Thoracic aorta (tissue), 2 donors: ENCODE measurements at places on chromosomes 7 and 10. TPM values are rescaled to one million over a fixed set of nuclear protein-coding genes. Genes with fewer than 3 reads are reported as not detected.

DNA sequence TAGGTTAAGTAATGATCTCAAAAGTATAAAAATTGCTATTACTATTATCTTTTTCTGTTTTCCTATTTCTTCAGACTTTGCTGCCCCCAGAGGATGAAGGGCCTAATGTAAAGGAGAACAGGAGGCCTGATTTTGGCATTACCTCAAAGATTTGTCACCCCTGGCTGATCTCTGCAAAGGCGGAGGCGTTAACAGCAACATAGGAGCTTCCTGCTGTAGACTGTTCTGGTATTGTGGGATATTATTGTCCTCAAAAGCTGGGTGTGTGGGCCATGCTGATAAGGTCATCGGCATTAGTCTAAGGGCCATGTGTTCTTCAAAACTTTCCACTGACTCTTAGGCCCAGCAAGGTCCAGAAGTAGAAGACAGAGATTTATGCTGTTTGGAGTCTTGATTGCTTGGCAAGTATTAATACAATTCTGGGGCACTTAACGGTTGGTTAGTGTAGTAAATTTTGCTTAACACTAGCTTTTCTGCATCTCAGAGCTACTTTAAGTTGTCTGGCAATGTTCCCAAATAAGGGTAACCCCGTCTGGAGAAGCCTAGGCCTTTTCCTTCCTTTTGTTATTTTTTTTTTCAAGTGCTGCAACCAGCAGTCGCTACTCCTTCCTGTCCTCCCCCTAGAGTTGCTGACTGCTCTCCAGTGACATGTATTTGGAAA, 14.0 kb upstream of the ENTPD1 start:
- peaks cover 26% of the 10 kb centered on the region for H3K4me1 ChIP-seq
- H3K36me3 ChIP-seq, result no peaks in the 10 kb centered on the region
- no peaks in the 10 kb centered on the region for H3K27me3 ChIP-seq
- H3K4me3 ChIP-seq, result peak overlapping the region; percentile 30
- peak overlapping the region; percentile 38 for H3K27ac ChIP-seq

DNA sequence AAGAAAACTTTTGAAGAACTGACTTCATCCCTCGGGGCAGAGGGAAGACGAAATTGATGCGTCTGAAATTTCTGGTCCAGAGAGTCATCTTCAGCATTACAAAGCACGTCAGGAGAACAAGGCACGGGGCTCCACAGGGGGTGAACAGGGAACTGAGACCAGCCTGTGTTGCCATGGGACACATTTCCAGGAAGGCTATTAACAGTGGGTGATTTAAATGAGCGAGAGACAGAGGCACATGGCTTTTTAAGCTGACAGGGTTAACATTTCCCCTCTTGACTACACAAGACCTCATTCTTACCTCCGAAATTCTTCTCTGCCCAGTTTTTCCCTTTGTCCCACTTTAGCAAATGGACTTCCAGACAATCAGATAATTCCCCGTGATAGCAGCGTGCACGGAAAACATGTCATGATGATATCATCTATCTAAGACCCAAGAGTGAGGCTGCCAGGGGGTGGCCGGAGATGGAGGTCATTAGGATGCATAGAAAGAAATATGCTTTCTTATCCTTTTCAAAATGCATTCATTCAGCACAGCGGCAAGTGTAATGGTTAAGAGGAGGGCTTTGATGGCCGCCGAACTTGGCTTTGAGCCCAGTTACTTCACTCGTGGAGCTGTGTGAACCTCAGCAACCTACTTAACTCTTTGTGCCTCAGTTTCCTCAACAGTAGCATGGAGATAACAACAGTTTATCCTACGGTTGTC, 248.0 kb downstream of the PRPF18 start:
- no peak for DNase-seq
- H3K27me3 ChIP-seq, result no peaks in the 10 kb centered on the region
- peak overlapping the region; percentile 51 for H3K4me3 ChIP-seq
- peak overlapping the region; percentile 14 for H3K27ac ChIP-seq
- peaks cover 73% of the 10 kb centered on the region for H3K4me1 ChIP-seq

The HACD1 gene
- 82.2 TPM for total RNA-seq

The CCDC172 gene
- not detected for total RNA-seq

The SP8 gene
- total RNA-seq, result not detected

The UBE2D4 gene
- total RNA-seq, result 28.7 TPM

- H3K36me3 ChIP-seq, result no peaks in the 10 kb centered on the region
- no peaks in the 10 kb centered on the region for H3K27me3 ChIP-seq
- no peak for DNase-seq
- no peak overlapping the region for H3K27ac ChIP-seq
These were observed 210.4 kb upstream of the ADO start for GRCh38 chr10:62594093-62594520.

The MDFIC gene
- 29.3 TPM for total RNA-seq

The IQUB gene
- 0.21 TPM for total RNA-seq

The HOXA11 gene
- total RNA-seq, result 0.28 TPM

The HKDC1 gene
- total RNA-seq, result 0.14 TPM

DNA sequence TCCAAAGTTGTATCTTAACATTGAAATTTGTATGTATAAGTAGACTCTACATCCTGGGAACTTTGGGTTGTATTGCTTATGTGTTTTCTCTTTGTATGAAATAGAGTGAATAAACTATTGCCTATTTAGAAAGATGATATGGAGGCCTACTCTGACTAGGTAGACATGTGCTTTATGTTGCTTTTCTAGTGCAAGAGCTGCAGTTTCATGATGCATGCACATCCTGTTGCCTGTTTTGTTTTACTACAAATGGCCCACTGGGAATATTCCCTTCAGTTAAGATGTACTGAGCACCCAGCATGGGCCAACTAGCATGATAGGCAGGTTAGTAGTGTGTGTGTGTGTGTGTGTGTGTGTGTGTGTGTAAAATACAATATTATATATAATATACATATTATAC, 282.1 kb upstream of the LRGUK start:
- H3K4me1 ChIP-seq, result no peaks in the 10 kb centered on the region
- H3K27ac ChIP-seq, result no peak overlapping the region
- H3K36me3 ChIP-seq, result no peaks in the 10 kb centered on the region
- no peaks in the 10 kb centered on the region for H3K27me3 ChIP-seq

DNA sequence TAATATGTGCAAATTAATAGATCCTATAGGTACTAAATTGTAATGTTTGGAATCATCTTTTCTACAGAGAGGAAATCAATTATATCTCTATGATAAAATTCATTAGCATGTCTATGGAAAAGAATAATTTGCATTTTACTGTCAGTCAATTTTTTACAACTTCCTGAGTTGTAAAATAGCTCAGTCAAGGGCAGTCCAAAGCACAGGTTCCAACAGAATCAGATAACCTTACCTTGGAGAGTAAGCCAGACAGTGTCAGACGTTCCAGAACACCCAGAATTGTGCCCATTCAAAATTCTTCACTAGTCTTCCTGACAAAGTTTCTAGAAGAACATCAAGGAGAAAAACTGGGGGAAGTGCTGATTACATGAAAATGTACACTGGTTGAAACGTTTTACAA, 31.1 kb upstream of the IMMP2L start:
- no peak overlapping the region for H3K4me3 ChIP-seq
- no peak overlapping the region for H3K27ac ChIP-seq
- H3K36me3 ChIP-seq, result no peaks in the 10 kb centered on the region
- H3K27me3 ChIP-seq, result no peaks in the 10 kb centered on the region

- H3K4me1 ChIP-seq, result no peaks in the 10 kb centered on the region
- no peaks in the 10 kb centered on the region for H3K27me3 ChIP-seq
- no peak overlapping the region for H3K4me3 ChIP-seq
These were observed 10.8 kb upstream of the PON1 start for GRCh38 chr7:95335093-95335492.

DNA sequence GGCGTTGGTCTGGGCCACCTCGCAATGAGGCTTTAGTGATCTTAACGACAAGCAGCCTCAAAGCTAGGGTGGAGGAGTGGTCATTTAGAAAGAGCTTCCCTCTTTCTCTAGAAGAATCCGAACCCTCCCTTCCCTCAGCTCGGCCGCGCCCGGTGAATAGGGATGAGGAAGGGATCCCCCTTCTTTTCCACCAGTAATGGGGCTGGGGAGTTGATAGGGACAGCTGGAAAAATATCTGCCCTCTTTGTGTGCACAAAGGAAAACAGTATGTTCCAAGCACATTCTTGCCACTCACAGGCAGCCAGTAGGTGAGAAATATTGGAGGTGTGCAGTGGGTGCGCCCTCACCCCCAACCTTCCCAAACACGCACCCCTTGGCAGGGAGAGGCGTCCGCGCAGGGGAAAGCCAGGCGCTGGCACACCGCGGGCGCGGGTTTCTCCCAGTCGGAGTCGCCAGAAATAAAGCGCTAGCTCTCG, 6.5 kb downstream of the DLX5 start:
- peak overlapping the region; percentile 41 for H3K4me3 ChIP-seq
- no peak overlapping the region for H3K27ac ChIP-seq
- H3K4me1 ChIP-seq, result peaks cover 34% of the 10 kb centered on the region
- peaks cover 49% of the 10 kb centered on the region for H3K27me3 ChIP-seq
- H3K36me3 ChIP-seq, result no peaks in the 10 kb centered on the region

- H3K36me3 ChIP-seq, result no peaks in the 10 kb centered on the region
- DNase-seq, result no peak
These were observed 7.6 kb downstream of the BPGM start for GRCh38 chr7:134654104-134654775.
